ENCODE measurements at places on chromosomes 11 and 22. TPM values are rescaled to one million over a fixed set of nuclear protein-coding genes. Genes with fewer than 3 reads are reported as not detected.

DNA sequence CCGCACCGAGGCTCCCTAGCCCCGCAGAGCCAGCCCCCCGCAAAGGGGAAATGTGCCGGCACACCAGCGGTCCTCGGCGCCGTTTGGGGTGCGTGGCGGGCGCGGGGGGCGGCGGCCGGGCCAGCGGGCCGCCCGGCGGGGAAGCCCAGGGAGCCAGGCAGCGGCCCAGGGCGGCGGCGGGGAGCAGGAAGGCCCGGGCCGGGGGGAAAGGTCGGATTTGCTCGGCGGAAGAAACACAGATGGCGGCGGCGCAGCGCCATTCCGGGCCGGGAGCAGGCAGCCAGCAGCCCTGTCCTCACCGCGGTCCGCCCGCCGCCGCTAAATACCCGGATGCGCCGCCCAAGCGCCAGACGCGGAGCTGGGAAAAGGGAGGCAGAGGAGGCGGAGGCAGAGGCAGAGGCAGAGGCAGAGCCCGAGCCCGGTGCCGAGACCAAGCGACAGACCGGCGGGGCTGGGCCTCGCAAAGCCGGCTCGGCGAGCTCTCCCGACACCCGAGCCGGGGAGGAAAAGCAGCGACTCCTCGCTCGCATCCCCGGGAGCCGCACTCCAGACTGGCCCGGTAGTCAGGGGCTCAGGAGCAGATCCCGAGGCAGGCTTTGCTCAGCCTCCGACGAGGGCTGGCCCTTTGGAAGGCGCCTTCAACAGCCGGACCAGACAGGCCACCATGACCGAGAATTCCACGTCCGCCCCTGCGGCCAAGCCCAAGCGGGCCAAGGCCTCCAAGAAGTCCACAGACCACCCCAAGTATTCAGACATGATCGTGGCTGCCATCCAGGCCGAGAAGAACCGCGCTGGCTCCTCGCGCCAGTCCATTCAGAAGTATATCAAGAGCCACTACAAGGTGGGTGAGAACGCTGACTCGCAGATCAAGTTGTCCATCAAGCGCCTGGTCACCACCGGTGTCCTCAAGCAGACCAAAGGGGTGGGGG lies 2.6 kb upstream of the GCAT start:
- peak; percentile 93 for DNase-seq

DNA sequence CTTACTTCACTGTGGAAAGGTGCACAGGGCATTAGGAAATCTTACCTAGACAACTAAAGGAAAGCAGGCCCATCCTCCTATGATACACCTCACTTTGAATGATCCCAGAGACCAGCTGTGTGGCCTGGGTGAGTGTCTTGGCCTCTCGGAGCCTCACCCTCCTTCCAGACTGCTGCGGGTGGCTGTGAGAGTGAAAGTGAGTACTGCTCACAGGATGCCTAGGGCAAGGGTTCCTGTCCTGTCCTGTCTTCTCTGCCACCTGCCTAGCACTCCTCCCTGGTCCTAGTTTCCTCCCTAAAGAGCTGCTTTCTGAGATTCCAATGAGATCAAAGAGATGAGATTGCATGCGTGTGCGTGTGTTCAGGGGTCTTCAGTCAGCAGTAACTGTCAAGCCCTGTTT lies 19.5 kb upstream of the ADORA2A start:
- DNase-seq = no peak

The A4GALT gene
- total RNA-seq = 57.9 TPM

DNA sequence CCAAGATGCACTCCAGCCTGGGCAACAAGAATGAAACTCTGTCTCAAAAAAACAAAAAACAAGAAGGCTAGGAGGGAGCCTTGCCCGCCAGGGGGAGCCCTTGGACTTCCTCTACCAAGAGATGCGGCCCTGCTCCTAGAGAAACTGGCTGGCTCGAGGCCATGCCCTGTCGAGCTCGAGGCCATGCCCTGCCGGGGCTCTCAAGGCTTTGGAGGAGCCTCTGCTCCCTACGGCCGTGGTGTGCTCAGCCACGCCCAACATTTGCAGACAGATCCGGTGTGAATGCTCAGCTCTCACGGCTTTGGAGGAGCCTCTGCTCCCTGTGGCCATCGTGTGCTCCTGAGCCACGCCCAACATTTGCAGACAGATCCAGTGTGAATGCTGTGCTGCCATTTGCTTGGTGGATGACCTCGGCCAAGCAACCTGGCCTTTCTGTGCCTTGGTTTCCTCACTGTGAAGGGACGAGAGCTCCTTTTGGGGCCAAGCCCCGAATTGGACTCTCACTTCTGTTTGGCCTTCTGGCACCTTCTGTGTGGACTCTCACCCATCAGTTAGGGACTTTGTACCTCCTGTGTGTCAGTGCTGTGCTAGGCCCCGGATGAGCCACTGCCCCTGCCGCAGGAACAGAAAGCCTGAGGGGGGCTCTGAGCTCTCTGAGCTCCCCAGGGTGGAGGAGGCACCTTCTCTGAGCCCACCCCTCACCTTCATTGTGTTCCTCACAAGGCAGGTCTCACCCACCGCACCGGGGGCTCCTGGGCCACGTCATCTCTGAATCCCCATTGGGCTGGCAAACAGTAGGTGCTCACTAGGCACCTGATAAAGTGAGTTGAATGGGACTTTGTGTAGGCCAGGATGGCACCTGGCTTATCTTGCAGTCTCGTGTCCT lies 14.1 kb downstream of the C11orf24 start:
- peak; percentile 97 for DNase-seq

The C2CD2L gene
- 10.1 TPM for total RNA-seq

Measured in ureter (tissue), 1 donor.